ENCODE measurements at places on chromosomes 7 and 10. TPM values are rescaled to one million over a fixed set of nuclear protein-coding genes. Genes with fewer than 3 reads are reported as not detected.

The SPAM1 gene
- not detected for total RNA-seq

The POLR3A gene
- 27.5 TPM for total RNA-seq

The MEOX2 gene
- 0.07 TPM for total RNA-seq

The MINDY4 gene
- total RNA-seq = 2.0 TPM

The CLEC2L gene
- total RNA-seq = 0.69 TPM

The DOCK1 gene
- total RNA-seq = 55.8 TPM

The PDZD8 gene
- total RNA-seq = 43.3 TPM

The FEZF1 gene
- total RNA-seq = 20.0 TPM

The SFTPD gene
- total RNA-seq = 1.1 TPM
